ENCODE measurements at places on chromosomes 5 and 9.
A peak's percentile ranks its signal among the peaks of the same experiment; 100 is the strongest.

DNA sequence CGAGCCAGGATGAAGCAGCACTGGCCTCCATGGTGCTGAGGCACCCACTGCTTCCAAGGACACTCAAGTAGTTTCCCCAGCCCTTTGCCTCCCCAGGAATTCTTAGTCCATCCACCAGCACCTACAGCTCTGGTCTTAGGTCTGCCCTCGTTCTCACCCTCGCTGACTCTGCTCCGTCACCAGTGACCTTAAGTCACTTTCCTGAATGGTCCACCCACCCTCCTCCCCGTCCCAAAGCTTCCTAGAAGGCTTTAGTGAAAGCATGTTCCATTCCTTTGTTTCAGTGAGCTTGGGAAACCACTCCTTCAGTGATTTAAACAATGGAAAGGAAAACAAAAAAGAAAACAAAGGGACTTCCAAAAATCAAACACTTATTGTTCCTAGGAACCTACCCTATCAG is 54.6 kb upstream of the MAP3K1 start:
- no peak for DNase-seq

DNA sequence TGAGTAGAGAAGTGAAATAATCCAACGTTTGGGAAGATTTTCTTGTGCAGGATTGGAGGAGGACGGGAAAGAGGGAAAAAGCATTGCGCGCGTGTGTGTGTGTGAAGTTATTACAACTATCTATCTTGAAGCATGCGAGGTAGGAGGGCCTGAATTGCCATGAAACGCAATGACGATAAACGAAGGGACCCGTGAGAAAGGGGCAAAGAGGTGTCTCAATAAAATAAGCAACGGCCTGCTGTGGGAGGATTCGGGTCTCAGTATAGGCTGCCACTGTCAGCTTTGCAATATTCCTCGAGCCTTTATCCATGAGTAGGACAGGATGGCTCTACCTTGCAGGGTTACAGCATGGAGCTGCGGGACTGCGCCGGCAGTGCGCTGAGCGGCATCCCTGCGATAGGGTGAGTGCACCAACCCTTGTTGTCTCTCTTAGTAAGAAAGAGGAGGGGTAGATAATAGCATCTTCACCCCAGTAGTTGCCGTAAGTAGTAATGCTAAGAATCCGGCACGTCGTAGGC is 631 bp upstream of the RCL1 start:
- no peak for DNase-seq

GRCh38 chr5:78983601-78984438 is 1.3 kb downstream of the ARSB start:
- peak; percentile 35 for DNase-seq

DNA sequence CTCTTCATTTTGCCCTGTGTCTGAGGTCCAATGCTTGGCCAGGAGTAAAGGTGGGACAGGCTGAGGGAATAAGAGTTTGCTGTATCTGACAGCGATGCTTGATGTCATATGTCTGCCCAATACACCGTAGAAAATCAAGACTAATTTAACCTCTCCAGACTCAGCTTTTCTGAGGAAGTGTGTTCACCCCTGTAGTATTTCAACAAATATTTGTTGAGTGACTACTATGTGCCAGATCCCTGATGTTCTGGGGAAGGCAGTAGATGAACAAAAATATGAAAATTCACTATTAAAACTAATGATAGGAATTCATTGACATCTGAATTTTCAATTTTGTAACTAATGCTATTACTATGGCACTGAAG is 489.7 kb downstream of the EBF1 start:
- DNase-seq, result no peak

GRCh38 chr5:129904667-129905472 is 605 bp downstream of the CHSY3 start:
- DNase-seq, result peak; percentile 34

GRCh38 chr9:71891557-71892189 is 19.3 kb downstream of the ABHD17B start:
- DNase-seq, result no peak

- DNase-seq, result no peak
Observed at GRCh38 chr9:128136816-128137793, 9.6 kb upstream of the PTGES2 start.

DNA sequence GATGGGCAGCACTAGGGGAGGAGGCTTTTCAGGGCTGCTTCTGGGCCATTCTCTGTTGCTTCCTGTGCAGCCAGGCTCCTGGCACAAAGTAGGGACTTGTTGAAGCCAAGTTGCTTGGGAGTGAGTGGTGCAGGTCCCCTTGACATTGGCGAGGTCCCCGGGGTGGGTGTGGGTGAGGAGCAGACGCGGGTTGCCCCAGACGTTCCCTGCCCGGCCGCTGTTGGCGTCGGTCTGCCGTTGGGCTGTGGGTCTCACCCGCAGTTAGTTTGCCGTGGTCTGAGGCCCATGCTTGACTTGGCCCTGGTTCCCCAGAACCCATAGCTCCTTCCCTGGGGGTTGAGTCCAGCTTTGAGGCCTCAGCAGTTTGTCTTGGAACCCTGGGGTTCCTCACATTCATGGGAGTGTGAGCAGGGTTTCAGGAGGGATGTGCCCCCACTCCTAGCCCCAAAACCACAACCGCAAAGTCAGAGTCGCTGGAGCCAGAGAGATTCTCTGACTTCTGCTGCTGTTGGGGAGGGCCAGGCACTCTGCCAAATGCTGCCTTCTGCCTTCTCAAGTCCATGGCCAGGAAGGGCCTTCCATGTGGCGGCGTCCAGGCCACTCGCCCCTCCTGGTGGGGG is 77.5 kb downstream of the RXRA start:
- no peak for DNase-seq

GRCh38 chr5:150181766-150182545 is 7.9 kb upstream of the SLC6A7 start:
- no peak for DNase-seq

DNA sequence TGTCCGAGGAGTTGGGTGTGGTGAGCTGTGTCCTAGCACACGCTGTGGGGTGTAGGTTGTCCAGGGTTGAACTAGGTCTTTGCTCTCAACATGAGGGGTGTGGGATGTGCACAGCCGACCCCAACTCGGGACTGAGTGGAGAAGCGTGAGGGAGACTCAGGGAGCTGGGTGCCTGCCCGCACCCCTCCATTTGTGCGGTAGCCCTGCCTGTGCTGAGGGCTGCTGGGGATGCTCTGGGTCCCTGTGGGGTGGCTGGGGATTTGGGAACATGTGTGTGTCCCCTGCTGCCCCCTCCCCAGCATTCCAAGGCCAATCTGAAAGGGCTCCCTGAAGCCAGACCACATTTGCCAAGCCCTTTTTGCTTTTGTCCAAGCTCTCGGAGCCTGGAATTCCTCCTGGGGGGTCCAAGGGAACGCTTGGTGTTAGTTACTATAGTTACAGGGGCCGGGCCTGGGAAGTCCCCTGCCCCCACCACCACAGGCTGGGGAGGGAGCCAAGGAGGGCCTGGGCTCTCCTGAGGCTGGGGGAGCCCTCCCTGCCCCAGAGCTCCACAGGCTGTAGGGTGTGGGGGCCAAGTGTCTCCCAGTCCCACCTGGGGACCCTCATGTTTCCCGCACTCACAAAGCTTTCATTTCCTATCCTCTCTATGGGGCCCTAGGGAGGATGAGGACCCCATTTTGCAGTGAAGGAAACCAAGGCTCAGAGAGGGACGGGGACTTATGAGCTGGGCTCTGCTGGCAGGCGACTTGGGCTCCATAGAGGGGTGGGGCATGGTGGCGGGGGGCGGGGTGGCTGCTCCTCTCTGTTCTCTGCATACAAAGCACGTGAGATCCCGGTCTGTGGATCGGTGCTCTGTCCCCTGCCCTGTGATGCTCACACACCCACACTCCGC is 1.1 kb downstream of the CRB2 start:
- no peak for DNase-seq

GRCh38 chr5:89932771-89933181 is 476.8 kb downstream of the CETN3 start:
- DNase-seq, result no peak

DNA sequence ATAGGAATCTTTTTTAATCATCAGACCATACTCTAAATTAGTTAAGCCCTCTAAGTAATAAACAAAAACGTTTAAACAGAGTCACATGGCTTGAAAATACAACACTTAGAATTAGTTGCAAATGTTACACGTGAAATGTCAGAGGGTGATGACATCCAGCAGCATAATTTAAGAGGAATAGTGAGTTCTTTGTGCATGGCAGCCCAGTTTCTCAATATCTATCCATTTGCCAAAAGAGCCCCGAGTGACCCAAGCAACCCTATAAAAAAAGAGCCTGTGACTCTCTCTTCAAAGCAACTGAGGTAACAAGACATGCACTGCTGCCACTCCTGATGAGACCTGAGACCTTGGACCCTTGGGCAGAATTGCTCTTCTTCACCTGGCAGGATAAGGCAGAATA is 96.9 kb upstream of the RASA1 start:
- no peak for DNase-seq

GRCh38 chr9:68507130-68507805 is 33.4 kb downstream of the TMEM252 start:
- no peak for DNase-seq

GRCh38 chr5:79745255-79745654 is 55.6 kb downstream of the CMYA5 start:
- no peak for DNase-seq

- no peak for DNase-seq
Observed at GRCh38 chr9:127336086-127336485, 60.9 kb upstream of the SLC2A8 start.

- DNase-seq, result no peak
Observed at GRCh38 chr9:70615464-70616138, 201.1 kb upstream of the KLF9 start.

GRCh38 chr5:51484326-51484725 is 101.1 kb downstream of the ISL1 start:
- no peak for DNase-seq

DNA sequence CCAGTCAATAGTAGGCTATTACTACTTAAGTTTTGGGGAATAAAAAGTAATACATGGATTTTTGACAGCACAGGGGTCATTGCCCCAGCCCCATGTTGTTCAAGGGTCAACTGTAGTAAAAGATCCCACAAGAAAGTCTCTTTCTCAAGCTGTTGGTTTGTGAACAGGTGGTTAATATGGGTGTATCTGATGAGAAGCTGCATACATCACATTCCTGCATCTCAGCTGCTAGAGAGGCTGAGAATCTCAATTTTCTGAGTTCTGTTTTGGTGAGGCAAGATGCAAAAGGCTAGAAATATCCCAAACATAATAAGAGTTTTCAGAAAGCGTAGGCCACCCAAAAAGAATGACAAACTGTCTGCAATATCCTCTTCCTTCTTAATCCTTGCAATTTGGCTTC is 76.8 kb upstream of the DAPK1 start:
- DNase-seq, result no peak

- no peak for DNase-seq
Observed at GRCh38 chr5:34525761-34526160, 130.4 kb upstream of the RAI14 start.

- DNase-seq, result no peak
Observed at GRCh38 chr5:149904293-149904886, 40.2 kb downstream of the PDE6A start.

- DNase-seq, result no peak
Observed at GRCh38 chr5:31366941-31367340, 165.0 kb downstream of the DROSHA start.

- no peak for DNase-seq
Observed at GRCh38 chr5:127085796-127086195, 12.5 kb upstream of the C5orf63 start.

DNA sequence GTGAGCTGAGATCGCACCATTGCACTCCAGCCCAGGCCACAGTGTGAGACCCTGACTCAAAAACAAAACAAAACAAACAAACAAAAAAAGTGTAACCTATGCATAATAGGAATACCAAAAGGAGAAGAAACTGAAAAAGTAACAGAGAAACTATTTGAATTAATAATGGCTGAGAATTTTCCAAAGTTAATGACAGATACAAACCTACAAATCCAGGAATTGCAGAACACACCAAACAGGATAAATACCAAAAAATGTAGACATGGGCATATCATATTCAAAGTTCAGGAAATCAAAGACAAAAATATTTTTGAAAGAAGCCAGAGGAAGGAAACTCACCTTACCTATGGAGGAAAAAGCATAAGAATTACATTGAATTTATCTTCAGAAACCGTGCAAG is 383.7 kb upstream of the POU5F2 start:
- no peak for DNase-seq

DNA sequence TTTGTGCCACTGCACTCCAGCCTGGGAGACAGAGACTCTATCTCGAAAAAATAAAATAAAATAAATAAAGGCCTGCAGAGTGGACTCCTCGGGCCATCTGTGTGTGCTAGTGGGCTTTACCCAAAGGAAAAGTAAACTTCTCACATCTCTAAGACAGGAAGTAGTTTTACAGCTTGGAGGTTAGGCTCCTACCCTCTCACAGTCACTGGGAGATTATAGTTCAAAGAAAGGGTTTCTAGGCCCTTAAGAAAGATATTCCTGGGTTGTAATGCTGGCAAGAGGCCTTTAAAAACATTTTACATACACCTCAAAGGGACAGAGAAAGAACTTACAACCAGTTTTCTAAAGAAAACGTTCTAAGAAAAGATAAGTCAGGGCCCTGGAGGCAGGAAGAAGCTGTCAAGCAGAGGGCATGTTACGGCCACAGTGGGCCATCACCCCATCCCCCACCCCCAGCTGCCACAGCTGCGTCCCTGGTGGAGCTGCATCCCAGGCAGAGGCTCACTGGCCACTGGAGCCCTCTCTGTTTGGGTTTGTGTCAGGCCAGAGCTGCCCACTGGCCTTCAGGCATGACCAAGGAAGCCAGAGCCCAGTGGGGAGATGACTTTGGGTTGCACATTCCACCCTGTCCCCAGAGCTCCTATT is 78.1 kb upstream of the CDK20 start:
- no peak for DNase-seq
